ENCODE measurements at places on chromosomes 1 and 21.
A peak's percentile ranks its signal among the peaks of the same experiment; 100 is the strongest.

GRCh38 chr1:98277118-98277517 is 356.3 kb upstream of the DPYD start:
- DNase-seq: no peak

DNA sequence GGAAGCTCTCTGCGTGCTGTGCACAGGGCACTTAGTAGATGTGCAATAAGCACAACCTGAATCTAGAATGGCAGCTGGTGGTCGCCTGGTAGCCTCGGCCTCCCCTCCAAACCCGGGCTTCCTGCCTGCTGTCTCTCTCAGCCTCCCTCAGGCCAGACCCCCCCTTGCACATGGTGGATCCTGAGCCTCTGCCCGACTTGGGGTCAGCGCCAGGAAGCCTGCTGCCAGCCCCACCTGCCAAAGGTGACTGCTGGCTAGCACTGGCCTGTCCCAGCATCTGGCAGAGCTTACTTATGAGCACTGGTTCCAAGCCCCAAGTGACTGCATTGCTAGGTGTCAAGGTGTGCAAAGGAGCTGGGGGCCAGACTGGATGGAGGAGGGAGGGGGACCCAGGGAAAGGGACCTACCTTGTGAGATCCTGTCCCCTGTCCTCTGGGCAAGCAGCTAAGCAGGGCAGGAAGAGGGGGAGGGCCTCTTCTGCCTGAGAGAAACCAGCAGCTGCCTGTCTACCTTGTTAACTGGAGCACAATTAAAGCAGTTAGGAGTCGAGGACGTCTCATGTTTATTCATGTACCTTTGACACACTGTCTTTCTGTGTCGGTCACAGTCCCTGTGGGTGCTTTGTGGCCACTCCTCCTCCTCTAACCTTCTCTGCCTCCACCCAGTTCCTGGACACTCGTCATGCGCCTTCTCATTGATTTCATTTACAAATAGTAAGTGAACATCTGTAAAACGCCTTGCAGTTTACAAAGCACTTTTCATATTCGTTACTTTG is 100.9 kb downstream of the DDX20 start:
- no peak for DNase-seq

GRCh38 chr1:172448995-172449584 is 5.2 kb upstream of the PIGC start:
- no peak for DNase-seq

DNA sequence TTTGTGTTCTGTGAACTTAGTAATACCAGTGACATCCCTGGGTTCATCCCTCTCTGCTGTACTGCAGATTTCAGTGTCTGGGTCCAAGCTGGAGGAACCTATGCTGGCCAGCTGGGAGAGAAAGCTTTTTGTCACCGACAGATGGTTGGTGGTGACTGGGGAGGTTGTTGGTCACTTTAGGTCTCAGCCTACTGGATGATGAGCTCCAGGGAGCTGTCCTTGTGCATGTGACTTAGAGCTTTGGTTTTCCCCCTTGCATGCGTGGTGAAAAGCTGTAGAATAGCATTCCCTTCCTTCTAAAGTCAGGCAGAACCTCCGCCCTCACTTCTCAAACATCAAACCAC is 22.9 kb upstream of the IKBKE start:
- no peak for DNase-seq

DNA sequence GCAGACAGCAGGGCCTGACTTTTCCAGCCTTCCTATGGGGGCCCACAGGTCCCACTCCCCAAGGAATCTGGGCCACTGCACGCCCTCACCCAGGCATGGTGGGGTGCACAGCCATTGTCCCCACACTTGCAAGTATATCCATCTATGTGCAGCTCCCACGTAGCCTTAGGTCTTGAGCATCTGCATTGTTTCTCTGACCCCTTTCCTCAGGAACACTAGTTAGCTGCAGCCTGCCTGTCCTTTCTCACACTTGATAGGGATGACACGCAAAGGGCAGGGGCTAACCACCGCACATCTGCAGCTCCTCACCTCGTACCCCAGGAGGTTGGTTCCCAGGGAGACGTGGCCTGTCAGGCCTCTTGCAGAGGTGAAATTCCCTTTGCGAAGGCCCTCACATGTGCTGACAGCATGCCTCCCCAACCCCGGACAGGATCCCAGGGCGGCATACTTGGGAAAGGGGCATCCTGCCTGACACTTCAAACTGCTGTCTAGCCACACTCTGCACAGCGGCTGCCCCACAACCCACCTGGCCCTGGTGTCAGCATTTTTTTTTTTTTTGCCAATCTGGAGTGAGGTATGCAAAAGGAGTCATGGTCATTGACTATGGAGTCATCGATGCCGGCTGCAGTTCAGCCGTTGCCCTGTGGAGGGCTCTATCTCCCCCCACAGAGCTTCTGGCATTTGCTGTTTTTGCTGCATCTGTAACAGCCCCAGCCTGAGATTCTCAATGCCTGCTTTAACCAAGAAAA is 5.0 kb downstream of the JMJD4 start:
- DNase-seq: peak; percentile 51

All from erythroblast (primary cell).